Activated T-cell treated with anti-CD3 and anti-CD28 coated beads, Interleukin-2, amount 50 U/mL, for 1 hour (primary cell): ENCODE measurements at places on chromosomes 2 and 18.

DNA sequence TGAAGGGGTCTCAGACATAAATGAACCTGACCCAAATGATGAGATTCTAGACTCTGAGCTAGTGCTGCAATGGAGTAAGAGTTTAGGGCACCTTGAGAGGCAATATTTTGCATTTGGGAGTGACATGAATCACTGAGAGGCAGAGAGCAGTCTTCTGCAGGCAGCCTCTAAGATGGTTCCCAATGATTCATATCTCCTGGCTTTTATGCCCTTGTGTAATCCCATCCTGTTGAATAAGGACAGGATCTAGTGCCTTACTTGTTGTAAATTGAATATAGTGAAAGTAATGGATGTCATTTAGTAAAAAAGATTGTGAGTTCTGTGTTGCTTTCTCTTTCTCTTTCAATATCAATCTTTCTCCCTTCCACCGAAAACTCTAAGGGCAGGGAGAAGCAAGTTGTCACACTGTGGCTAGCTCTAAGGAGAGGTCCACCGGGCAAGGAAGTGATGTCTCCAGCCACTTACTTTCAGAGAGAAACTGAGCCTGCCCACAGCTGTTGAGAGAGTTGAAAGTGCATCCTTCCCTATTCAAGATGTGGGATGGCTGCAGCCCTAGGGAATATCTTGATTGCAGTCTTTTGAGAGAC is 144.7 kb downstream of the TRIB2 start:
- DNase-seq, result no peak

DNA sequence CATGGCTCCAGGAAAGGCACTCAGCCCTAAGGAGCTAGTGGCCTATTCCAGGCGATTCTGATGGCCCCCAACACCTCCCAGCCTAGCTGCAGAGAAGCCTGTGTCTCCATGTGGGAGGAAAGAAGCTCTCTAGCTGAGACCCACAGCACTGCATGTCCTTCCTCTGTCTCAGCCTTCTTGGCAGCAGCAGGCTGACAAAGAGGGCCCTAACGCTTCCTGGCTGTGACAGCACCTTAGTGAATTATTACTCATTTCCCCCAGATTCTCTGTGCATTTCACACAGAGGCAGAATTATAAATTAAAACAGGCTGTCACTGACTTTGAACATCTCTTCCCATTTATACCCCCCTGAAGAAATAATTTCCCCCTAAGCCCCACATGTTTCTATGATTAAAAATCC is 206.8 kb downstream of the CLIP4 start:
- no peak for DNase-seq

DNA sequence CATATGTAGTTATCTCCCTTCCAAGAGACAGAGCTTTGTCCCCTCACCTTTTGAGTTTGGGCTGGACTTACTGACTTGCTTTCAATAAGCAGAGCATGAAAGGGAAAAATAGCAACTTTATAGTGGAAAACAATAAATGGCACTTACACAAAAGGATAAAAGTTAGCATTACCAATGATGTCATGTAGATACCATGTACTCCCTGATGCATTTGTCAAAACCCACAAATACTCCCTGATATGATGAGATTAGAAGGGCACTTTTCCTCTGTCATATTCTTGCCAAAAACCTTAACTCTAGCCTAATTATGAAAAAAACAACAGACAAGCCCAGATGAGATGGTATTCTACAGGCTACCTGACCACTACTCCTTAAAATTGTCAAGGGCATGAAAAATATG is 16.0 kb downstream of the HIBCH start:
- no peak for DNase-seq

GRCh38 chr18:8752329-8752728 is 47.0 kb downstream of the MTCL1 start:
- DNase-seq, result no peak

DNA sequence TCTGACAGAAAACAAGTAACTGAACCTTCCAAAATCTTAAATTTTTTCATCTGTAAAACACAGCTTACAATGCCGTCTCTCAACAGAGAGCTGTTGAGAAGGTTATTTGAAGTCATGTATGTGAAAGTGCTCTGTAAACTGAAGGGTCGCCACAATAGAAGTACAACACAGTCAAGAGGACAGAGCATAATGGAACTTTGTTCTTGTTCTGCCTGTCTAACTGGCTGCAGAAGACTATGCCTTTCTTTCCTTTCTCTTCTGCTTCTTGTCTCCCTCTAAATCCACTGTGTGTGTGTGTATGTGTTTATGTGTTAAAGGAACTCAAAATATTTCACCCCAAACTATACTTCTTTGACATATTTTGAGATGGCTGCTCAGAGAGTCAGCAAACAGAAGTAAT is 365.8 kb upstream of the RND3 start:
- DNase-seq, result no peak

- no peak for DNase-seq
Observed at GRCh38 chr2:171627412-171627811, 59.9 kb upstream of the DYNC1I2 start.

DNA sequence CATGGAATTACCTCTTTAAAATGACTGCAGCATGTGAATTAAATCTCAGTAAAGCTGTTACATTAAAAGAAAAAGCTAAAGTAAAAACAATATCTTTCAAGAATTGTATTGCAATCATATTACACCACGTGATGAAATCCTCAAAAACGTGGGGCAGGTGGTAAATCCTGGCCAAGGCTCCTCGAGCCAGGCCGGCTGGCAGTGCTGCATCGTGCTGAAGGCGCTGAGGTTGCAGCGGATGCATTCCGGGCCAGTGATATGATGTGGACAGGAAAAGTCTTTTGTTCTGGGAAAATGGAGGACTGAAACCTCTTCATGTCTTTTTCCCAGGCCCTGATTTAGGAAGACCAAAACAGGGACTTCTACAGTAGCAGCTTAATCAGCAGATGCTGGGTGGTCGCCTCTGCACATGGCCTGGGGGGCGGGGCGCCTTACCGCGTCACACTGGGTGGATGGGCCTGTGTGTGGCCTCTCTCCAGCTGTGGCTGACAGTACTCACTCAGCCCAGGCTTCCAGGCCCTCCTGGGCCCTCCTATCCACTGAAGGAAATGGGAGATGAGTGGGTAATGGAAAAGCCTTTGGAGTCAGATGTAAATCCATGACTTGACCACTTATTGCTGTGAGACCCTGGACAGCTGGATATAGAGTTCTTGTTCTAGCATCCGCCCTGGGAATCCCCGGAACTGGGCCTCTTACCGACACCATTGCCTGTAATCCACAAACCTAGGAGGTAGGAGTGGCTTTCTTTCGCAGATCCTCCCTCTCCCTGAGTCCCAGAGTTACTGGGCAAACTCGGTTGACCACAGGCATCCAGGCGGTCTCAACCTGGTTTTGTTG is 45.1 kb downstream of the PROC start:
- DNase-seq, result no peak

- no peak for DNase-seq
Observed at GRCh38 chr18:49640741-49641140, 78.9 kb downstream of the LIPG start.

- no peak for DNase-seq
Observed at GRCh38 chr2:29469516-29469915, 354.3 kb downstream of the CLIP4 start.

DNA sequence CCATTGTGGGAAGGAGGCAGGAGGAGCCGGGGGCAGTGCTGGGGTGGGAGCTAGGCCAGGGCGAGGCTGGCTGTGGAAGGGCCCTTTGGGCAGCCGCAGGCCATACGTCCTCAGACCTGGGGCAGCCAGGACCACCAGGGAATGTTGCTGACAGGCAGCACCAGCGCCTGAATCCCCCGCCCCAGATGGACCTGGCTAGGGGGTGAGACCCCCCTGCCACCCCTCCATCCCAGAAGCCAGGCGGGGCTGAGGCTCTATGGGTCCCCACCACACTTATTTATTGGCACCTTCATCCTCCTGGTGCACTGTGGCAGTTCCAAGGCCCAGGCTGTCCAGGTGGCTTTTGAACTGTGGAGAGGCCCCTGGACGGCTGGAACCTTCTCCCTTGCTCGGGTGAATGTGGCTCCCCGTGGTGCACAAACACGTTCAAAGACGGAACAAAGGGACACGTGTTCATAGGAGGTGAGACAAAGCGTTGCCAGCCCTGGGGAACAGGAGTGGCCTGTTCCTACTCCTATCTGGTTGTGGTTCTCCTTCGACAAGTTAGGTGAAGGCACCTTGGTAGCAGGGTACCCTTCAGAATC is 35.1 kb downstream of the RAMP1 start:
- DNase-seq, result no peak

GRCh38 chr2:152874955-152875354 is 156.5 kb downstream of the ARL6IP6 start:
- DNase-seq, result no peak

DNA sequence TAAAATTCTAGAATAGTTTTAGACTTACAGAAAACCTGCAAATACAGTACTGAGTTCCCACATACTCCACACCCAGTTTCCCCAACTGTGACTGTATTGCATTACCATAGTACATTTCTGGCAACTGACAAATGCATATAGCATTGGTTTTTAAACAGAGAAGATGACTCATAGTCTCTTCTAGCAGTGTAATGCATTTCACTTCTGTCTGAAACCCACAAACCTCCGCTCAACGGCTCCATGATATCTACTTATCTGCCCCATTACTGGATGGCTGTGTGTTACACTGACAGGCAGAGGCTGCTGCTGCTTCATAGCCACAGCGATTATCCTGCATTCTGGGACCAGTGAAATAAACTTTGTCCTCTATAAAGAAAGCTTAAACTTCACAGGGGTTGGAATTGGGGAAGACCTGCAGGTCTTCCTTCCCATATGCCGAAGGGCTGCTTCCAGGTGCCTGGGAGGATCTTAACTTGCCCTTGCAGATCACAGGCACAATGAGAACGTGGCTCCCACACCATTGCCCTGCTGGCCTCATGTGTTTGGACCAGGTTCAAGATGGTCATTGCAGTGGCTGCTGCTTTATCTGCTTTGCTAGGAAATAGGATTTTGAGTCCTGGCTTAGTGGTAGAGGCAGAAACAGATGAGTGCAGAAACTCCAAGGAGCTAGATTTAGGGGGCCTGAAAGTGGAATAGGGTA is 742.6 kb upstream of the HS6ST1 start:
- no peak for DNase-seq

GRCh38 chr2:111667542-111668273 is 216.3 kb downstream of the ANAPC1 start:
- no peak for DNase-seq

DNA sequence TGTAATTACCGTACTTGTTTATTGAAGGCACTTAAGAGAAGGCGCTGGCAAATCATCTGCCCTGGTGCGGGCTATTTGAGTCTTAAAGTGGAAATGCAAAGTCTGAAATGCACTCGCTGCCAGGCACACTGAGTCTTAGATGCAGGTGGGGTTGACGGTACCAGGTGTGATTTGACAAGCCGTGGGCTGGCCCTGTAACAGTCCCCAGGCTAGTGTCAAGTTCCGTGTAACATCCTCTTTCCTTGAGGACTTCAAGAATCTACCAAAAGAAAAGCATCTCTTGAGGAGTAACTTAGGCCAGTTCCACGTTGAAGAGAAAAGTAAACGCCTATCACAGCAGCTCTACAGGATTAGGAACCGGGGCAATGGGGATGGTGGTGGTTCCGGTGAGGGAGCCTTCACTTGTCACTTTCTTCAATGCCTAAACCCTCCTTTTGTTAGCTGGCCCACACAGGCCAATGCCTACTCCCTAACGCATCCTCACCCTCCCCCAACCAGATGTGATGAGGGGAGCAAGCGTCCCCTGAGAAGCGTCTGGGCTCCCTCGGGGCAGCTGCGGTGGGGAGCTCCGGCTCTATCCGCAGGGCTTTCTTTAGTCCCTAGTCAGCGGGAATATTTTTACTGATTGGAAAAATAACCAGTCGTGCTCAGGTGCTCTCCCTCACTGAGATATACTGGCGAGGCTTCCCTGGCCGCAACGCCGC is 1.5 kb upstream of the UGP2 start:
- DNase-seq, result peak; percentile 35

- no peak for DNase-seq
Observed at GRCh38 chr18:76134628-76135027, 360.4 kb downstream of the ZNF516 start.

GRCh38 chr2:159209341-159210306 is 76.9 kb downstream of the WDSUB1 start:
- peak; percentile 35 for DNase-seq

GRCh38 chr2:202046572-202046971 is 12.9 kb downstream of the FZD7 start:
- DNase-seq, result no peak

DNA sequence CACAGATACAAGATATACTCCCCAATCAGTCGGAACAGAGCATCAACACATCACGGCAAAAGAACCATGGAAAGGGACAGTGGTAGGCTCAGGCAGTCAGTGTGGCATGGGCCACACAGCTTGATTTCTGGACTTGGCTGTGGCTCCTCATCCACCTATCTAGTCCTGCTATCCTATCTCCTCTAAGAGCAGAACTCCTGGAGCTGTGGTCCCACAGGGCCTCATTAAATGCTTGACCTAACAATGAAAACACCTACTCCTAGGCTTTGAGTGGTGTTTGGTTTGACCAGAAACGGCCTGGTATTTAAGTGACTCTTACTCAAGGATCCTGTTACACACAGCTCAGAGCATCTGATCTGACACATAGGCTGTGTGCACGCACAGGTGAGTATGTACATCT is 33.6 kb upstream of the SMAD2 start:
- DNase-seq, result no peak

DNA sequence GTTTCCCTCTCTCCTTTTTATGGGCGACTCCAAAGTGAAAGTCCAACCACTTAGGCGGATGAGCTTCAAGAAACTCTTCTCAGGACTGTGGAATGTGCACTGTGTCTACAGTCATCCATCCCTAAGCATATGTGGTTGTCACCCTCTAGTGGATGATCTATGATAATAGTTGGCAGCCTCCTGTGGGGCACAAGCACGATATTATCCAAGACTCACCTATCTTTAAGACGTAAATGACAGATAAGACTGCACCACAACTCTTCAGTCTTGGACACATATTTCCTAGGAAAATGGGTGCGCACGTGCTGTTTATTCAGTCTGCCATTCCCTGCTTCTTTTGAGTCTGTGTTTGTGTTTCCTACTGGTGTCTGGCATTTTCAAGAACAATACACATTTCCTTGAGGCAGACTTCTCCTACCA is 145.5 kb upstream of the CTAGE1 start:
- no peak for DNase-seq
